ENCODE measurements at places on chromosomes 5 and 9.

- DNase-seq, result no peak
These were observed 17.4 kb upstream of the SPDL1 start for GRCh38 chr5:169566202-169566601.

- no peak for DNase-seq
These were observed 69.1 kb downstream of the IL6ST start for GRCh38 chr5:55925712-55926111.

DNA sequence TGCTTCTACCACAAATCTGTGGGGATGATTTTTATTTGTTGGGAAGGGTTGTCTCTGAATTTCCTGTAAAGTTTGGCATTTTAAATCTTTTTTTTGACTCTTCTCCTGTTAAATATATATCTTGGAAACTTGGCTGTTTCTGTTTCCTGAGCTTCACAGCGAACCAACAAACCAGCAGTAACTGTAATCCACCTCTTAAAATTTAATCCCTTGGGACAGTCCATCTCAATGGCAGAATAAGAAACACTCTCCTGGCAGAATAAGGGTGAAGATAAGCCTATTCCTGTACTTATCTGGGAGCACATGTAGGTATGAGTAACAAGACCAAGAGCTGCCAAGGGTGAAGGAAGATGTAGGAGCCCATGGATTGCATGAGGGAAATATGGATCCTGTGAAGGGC is 73.1 kb upstream of the RPS23 start:
- no peak for DNase-seq

DNA sequence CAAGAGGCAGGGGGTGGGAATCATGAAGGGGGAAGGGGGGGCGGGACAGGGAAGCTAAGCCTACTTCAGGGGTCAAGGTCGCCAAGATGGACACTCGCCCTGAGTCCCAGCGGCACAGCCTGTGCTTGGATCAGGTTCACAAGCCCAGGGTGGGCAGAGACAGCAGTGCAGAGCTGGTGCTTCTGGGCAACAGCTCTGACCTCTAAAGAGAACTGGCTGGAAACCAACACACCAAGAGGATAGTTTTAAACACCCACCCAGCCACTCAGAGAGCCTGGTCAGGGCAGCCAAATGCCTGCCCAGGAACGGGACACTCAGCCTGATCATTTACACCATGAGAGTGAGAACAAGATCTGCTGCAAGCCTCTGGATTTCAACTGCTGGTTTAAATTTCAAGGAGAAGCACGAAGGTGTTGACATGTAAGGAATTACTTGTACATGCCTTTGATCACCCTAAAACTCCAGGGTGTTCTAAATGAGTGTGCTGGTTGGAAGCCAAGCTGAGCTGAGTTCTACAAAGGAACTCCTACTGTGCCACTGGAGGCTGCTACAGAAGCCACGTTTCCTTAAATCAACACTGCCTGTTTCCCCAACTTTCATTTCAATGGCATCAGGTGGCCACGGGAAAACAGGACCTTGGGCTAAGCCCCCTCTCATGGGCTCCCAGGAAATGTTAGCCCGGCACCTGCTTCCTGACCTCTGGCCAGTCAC is 91.5 kb downstream of the TTLL11 start:
- no peak for DNase-seq

DNA sequence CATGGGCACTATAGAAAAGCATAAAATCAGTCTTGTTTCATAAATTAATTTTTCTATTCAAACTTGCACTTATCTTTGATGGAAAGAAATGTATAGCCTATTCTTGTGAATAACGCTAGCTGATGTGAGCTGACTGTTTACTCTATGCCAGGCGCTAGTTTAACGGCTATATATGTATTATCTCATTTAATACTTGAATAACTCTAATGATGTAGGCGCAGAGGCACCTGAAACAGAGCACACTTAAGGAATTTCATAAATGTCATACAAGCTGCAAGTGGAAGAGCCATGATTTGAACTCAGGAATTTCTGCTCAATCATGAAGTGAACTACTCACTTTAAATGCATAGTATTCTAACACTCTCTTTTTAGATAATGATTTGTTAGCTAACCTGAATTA is 551.8 kb downstream of the PDE4D start:
- DNase-seq, result no peak

DNA sequence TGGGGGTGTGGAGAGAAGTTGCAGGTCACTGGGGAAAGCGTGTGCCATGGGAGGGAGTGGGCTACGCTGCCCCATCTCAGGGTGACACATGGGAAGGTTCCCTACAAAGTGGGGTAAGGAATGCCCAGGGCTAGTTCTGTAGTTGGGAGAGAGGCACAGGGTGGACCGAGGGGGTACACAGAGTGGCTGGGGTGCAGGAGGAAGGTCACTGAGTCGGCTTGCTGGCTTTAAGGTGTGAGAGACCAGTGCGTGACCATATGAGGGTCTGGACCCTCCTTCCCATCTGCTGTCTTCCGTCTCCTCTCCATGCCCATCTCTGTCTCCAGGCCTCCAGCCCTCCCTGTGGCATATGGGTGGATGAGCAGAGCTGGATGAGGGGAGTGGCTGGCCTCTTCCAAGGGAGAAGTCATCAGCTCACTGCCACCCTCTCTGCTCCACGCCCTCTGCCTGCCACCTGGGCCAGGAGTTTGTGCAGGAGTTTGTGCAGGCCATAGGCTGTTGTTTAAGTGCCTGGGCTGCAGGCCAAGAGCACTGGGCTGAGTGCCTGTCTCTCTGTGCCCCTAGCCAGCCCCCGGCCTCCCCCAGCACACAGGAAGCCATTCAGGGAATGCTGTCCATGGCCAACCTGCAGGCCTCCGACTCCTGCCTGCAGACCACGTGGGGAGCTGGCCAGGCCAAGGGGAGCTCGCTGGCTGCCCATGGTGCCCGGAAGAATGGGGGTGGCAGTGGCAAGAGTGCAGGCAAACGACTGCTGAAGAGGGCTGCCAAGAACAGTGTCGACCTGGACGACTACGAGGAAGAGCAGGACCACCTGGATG is 96.8 kb downstream of the PHF2 start:
- DNase-seq, result peak; percentile 6

DNA sequence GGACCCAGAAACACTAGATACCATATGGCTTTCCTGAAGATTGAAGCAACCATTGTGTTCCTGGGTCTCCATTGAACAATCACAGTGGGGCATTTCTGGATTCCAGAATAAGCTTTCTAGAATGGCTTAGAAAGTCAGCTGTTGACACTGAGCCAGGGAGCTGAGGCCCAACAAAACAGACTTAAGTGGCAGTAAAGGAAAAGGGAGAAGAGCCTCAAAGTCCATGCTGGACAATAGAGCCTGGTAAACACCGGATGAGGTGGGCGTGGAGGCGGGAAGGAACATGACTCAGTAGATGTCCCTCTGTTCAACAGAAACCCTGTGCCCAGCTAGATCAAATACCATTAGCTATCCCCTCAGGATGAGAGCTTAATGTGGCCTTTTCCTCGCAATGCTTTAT is 14.8 kb downstream of the SPARC start:
- no peak for DNase-seq

Data from DMS 273 treated with DMSO at 0.1 percent for 48 hours (cell line).